ENCODE measurements at places on chromosomes 12 and 14. TPM values are rescaled to one million over a fixed set of nuclear protein-coding genes. Genes with fewer than 3 reads are reported as not detected.

EPYC gene
- total RNA-seq = not detected

DTX1 gene
- 0.41 TPM for total RNA-seq

DNA sequence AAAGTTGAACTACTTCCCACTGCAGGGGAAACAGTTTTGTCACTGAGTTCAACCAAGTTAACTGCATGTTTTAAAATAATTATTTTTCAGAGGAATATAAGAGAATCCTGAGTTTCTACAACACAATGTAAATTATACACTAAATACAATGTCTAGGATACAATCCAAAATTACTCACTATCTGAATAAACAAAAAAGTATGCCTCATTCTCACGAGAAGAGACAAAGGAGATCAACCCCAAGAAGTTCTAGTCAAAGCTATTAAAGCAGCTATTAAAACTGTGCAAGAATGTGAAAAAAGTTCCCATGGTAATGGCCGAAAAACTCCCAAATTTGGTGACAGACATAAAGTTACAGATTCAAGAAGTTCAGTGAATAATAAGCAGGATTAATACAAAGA, 8.8 kb upstream of the KCNK13 start:
- H3K4me3 ChIP-seq = no peak overlapping the region
- DNase-seq = no peak
- H3K27me3 ChIP-seq = peaks cover 4% of the 10 kb centered on the region
- H3K4me1 ChIP-seq = no peaks in the 10 kb centered on the region
- no peak overlapping the region for H3K27ac ChIP-seq

- peaks cover 4% of the 10 kb centered on the region for H3K36me3 ChIP-seq
- no peak overlapping the region for H3K27ac ChIP-seq
- no peaks in the 10 kb centered on the region for H3K27me3 ChIP-seq
- no peak overlapping the region for H3K4me3 ChIP-seq
- no peak for DNase-seq
Measured at GRCh38 chr12:68293347-68293746, 38.8 kb downstream of the MDM1 start.
